ENCODE measurements at places on chromosomes 3 and 15. TPM values are rescaled to one million over a fixed set of nuclear protein-coding genes. Genes with fewer than 3 reads are reported as not detected.

GRCh38 chr15:30670056-30670455, 44.1 kb downstream of the ARHGAP11B start:
- H3K27ac ChIP-seq, result peak overlapping the region; percentile 46
- DNase-seq, result peak; percentile 29
- no peak overlapping the region for H3K4me3 ChIP-seq
- H3K4me1 ChIP-seq, result peaks cover 15% of the 10 kb centered on the region
- no peaks in the 10 kb centered on the region for H3K36me3 ChIP-seq

- DNase-seq, result peak; percentile 36
- no peaks in the 10 kb centered on the region for H3K27me3 ChIP-seq
- H3K27ac ChIP-seq, result no peak overlapping the region
- H3K4me3 ChIP-seq, result no peak overlapping the region
- H3K36me3 ChIP-seq, result peaks cover 9% of the 10 kb centered on the region
- H3K4me1 ChIP-seq, result peaks cover 18% of the 10 kb centered on the region
Observed at GRCh38 chr3:49279376-49279775, 2.3 kb upstream of the C3orf62 start.

DNA sequence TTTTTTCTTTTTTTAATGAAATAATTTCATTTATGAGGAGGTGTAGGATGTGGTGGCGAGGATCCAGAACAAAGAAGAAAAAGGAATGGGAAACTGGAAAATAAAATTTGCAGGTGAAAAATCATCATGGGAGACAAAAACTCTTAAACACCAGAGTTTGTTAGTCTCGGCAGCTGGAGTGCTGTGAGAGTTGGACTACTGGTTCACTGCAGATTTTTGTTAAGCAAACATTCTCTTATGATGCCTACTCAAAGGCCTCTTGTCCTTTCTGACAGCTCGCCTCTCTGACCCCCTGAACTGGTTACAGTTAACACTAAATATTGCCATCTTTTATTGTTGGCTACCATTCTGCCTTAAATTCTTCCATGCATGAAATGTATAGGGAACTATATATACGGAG, 152.4 kb upstream of the DPH6 start:
- peaks cover 37% of the 10 kb centered on the region for H3K4me1 ChIP-seq
- peak overlapping the region; percentile 92 for H3K27ac ChIP-seq
- no peaks in the 10 kb centered on the region for H3K36me3 ChIP-seq
- no peak overlapping the region for H3K4me3 ChIP-seq
- peak; percentile 26 for DNase-seq

DNA sequence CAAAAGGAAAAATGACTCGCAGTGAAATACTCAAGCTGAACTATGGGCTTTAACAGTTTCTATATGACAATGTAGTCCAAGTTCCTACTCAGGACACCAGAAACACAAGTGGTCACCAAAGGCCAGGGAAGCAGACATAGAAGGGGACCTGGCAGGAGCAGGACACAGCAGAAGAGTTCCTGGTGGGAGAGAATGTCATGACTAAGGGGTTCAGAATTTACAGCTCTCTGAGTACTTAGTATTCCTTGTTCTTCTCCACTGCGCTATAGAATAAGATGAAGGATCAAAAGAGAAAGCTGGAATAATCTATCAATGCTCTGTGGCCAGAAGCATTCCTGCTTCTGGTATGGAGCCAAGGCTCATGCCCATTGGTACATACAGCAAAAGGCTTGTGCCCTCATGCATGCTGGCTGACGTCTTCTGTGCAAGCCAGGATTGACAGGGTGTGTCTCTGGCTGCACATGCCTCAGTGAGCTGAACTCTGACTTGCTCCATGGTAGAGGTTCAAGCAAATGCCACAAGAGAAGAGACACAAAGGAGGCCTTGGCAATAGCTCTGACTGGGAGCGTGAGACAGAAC, 128.7 kb upstream of the SLC2A2 start:
- H3K27me3 ChIP-seq, result no peaks in the 10 kb centered on the region
- H3K27ac ChIP-seq, result no peak overlapping the region
- H3K4me3 ChIP-seq, result no peak overlapping the region
- no peaks in the 10 kb centered on the region for H3K4me1 ChIP-seq
- H3K36me3 ChIP-seq, result peaks cover 19% of the 10 kb centered on the region
- no peak for DNase-seq

DNA sequence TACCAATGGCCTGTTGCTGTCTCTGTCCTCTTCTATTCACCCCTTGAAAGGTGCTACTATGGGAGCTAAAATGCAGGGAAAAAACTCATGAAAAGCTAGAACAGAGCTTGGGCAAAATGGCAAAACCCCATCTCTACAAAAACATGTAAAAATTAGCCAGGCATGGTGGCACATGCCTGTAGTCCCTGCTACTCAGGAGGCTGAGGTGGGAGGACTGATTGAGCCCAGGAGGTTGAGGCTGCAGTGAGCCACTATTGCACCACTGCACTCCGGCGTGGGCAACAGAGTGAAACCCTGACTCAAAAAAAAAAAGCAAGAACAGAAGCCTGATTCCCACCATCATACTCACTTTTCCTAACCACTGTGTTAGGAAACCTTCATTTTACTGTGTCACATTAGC, 1.9 kb downstream of the MAP4 start:
- peaks cover 39% of the 10 kb centered on the region for H3K4me1 ChIP-seq
- H3K4me3 ChIP-seq, result no peak overlapping the region
- DNase-seq, result no peak
- no peak overlapping the region for H3K27ac ChIP-seq
- H3K36me3 ChIP-seq, result no peaks in the 10 kb centered on the region

- no peaks in the 10 kb centered on the region for H3K36me3 ChIP-seq
- H3K4me1 ChIP-seq, result no peaks in the 10 kb centered on the region
- H3K4me3 ChIP-seq, result no peak overlapping the region
- DNase-seq, result no peak
Observed at GRCh38 chr3:136381051-136381450, 130.9 kb downstream of the PCCB start.

DNA sequence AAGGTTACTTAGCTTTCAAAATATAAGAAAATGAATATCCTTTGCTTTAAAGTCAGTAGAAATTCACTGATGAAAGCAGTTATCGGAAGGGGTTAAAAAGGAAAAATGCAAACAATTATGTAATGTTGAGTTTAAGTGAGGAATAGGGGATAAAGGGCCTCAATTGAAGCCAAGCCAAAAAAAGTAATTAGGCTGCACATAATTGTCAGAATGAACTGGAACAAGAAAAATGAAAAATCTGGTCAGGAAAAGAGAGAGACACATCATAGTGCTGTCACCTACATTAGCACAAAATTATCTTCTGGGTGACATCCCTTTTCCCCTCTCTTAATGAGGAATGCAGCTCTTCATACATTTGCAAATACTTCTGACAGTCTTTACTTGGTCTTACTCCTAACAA, 48.8 kb upstream of the PIK3R4 start:
- H3K4me1 ChIP-seq, result no peaks in the 10 kb centered on the region
- no peak for DNase-seq
- H3K27me3 ChIP-seq, result peaks cover 6% of the 10 kb centered on the region
- H3K4me3 ChIP-seq, result no peak overlapping the region

DNA sequence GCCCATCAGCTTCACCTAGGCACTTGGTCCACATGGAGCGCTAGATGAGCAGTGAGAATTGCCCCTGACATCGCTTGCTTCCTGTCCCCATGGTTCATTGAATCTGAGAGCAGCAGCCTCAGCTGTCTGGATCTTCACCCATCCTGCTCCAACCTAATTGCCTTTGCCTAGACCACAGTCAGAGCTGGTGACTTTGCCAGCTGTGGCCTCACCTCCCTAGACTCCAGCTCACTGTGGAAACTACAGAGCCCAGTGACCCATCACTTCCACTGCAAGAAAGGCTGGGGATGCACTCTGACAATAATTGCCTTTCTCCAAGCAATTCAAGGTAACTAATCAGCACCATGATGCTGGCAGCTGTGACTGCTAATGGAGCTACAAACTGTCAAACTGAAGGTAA, 30.6 kb upstream of the SLC6A1 start:
- no peak overlapping the region for H3K4me3 ChIP-seq
- DNase-seq, result no peak
- H3K4me1 ChIP-seq, result no peaks in the 10 kb centered on the region

- no peaks in the 10 kb centered on the region for H3K27me3 ChIP-seq
- no peak overlapping the region for H3K27ac ChIP-seq
- DNase-seq, result no peak
- H3K36me3 ChIP-seq, result no peaks in the 10 kb centered on the region
- no peak overlapping the region for H3K4me3 ChIP-seq
- no peaks in the 10 kb centered on the region for H3K4me1 ChIP-seq
Observed at GRCh38 chr3:151443583-151443982, 17.3 kb downstream of the IGSF10 start.

Gene TGM4
- 0.24 TPM for total RNA-seq

Gene MUC4
- total RNA-seq, result not detected

Gene RGMA
- total RNA-seq, result not detected

Gene ROPN1
- not detected for total RNA-seq
